ENCODE measurements at places on chromosomes 2 and 18.

DNA sequence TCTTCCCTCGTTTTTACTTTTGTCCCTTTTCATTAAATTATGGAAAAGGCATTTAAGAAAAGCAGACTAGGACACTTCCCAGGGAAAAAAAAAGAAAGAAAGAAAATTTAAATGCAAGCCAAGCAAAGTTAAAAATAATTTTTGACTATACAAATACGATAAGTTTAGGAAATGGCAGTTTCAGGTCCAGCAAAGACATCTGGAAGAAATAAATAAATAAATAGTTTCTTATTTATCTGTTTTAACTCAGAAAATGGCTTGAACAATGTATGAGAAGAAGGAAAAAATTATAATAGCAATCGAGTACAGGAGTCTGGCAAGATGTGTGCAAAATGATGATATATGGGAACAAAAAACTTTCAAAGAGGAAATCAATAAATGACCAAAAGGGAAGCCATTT, 114.6 kb upstream of the NCKAP5 start:
- DNase-seq = no peak

DNA sequence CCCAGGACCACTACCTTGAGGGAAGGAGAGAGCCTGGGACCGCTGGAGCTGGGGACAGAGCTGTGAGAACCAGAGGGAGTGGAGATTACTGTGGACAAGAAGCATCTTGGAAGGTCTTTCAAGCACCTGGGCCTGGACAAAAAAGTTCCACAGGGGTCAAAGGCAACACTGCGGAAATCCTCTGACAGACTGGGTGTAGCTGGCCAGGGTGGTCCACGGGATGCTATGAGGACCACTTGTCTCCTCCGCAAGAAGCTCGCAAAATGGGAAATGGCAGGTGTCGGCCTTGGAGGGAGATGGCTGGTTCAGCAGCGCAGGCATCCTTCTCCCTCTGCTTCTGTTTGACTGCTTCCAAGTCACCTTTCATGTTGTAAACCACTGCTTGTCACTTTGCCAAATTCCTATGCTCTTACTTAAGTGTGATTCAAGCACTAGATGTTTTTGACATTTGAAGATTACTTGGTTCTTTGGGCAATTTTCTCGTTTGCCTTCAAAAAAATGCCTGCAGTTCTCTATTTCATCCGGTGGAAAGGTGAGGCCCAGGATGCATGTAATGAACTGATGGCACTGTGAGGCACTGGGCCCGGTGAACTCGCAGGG, 27.7 kb downstream of the KLHL29 start:
- no peak for DNase-seq

DNA sequence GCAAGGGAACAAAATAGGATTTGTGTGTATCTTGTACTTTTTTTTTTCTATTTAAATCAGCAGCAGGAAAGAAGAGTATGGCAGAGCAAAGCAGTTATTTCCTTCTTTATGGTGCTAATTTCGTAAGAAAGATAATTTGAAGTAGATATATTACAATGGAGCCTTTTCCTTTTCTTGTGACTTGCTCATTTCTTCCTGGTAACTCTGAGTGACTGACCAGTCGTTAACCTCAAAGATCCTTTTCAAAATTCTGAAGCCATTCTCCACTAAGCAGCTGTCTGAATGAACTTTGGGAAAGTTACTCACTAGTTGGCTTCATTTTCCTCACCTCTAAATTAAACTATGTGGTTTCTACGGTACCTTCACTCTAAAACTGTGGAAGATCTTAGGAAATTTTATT, 24.6 kb downstream of the AFTPH start:
- no peak for DNase-seq

DNA sequence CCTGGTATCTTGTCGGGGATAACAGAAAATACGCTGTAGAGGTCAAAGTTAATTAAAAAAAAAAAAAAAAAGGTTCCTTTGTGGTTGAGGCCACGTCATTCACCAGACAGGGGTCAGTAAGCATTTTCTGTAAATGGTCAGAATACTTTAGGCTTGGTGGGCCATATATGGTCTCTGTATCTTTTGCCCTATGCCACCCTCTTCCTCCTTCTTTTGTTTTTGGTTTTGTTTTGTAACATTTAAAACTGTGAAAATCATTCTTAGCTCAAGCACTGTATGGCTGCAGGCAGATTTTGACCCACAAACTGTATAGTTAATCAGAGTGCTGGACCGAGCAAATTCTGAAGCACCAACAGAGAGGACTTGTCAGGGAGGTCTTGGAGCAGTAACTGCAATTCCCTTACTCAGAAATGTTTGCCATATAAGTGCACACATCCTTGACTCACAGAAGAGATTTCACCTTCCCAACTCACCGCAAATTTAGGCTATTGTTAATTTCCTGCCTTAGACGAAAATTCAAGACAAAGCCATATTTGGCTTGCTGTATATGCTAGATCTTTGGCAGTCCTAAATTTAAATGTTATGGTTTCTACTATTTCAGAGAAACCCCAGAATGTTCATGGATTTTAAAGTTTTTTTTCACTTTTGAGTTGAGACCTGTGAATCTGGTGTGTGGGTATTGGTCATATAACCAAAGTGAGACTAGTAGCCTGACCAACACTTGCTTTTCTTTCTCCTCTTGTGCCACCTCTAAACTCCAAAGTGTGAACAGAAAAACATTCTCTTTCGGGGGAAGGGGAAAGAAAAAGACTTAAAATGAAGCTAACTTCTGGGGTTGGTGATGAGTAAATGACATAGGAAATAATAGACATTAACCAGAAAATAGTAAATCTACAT, 65.4 kb downstream of the DOCK10 start:
- no peak for DNase-seq

- DNase-seq = no peak
These were observed 215.9 kb downstream of the RNF152 start for GRCh38 chr18:61676773-61677434.

DNA sequence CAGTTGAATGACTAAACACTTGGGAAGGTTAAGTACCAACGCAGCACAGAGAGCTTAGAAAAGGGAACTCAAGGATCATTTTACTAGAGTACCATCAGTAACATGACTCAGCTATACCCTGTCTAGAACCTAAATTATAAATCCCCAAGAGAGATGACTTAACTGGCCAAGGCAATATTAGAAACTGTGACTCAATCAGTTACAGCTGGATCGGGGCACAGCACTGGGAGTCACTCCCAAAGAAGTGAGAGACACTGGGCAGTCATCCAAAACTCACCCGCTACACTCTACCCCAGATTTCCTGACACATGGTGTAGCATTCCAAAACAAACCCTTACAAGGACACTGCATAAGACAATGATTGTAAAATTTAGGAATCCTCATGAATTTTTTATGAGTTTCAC, 17.7 kb downstream of the IWS1 start:
- no peak for DNase-seq

DNA sequence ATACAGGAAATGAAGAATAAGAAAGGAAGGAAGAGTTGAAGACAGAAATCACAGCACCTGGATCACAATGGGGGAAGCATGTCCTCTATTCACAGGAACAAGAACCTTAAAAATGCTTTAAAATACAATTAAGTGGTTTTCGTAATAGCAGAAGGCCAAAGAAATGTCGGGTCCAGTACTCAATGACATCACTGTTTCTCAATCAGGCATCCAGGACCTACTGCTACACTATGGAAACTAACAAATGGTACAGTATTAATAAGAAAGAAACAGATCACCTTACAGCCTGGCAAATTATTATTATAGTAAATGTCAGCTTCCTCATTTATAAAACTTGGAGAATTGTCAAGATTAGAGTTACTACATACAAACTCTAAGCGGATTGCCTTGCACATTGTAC, 15.8 kb downstream of the HNRNPLL start:
- DNase-seq = no peak

DNA sequence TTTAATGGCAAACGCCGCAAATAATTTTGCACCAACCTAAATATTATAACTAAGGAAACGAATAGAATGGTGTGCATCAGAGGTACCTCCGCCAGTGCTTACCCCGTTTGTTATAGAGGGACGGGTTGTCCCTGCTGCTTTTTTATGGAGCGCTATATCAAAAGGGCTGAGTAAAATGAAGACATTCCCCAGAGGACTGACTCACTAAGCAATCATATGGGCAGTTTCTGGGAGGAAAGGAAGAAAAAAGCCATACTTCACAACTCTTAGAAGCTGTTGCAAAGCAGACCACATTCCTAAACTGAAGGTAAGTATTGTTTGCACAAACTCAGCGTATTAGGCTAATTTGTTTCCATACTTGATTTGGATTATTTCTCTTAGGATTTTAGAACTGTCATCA, 12.9 kb downstream of the ID2 start:
- DNase-seq = no peak

GRCh38 chr2:239192456-239192855, 208.4 kb downstream of the HDAC4 start:
- no peak for DNase-seq

Measured in activated CD4-positive, alpha-beta T cell treated with anti-CD3 and anti-CD28 coated beads, Interleukin-2, amount 50 U/mL, for 4 hours (primary cell).